ENCODE measurements at places on chromosomes 16 and 17. TPM values are rescaled to one million over a fixed set of nuclear protein-coding genes. Genes with fewer than 3 reads are reported as not detected.

DNA sequence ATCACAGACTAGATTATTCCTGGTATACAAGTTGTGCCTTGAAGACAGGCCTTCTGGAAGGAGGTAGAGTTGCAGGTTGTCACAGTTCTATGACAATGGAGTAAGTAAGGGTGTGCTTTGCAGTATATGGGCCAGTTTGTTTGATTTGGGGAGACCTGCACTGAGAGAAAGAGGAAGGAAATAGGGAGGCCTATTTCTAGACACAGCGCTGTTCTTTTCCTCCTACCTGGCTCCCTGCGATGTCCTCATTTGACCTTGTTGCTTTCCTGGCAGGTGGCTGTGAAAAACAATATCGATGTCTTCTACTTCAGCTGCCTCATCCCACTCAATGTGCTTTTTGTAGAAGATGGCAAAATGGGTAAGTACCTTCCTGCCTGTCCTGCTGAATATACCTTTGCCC lies 22.5 kb upstream of the RASL10B start:
- H3K27ac ChIP-seq = no peak overlapping the region
- no peak for DNase-seq
- no peaks in the 10 kb centered on the region for H3K27me3 ChIP-seq
- no peak overlapping the region for H3K4me3 ChIP-seq

- no peak for DNase-seq
- H3K4me3 ChIP-seq = no peak overlapping the region
- H3K36me3 ChIP-seq = no peaks in the 10 kb centered on the region
- peaks cover 3% of the 10 kb centered on the region for H3K4me1 ChIP-seq
Observed at GRCh38 chr17:43469145-43469544, 14.6 kb upstream of the DHX8 start.

GRCh38 chr16:13471036-13471435 lies 448.9 kb upstream of the ERCC4 start:
- no peak overlapping the region for H3K27ac ChIP-seq
- H3K36me3 ChIP-seq = no peaks in the 10 kb centered on the region
- DNase-seq = peak; percentile 30
- H3K27me3 ChIP-seq = no peaks in the 10 kb centered on the region
- H3K4me1 ChIP-seq = no peaks in the 10 kb centered on the region
- no peak overlapping the region for H3K4me3 ChIP-seq

- H3K4me1 ChIP-seq = peaks cover 14% of the 10 kb centered on the region
- H3K27ac ChIP-seq = peak overlapping the region; percentile 82
- no peak for DNase-seq
- H3K27me3 ChIP-seq = no peaks in the 10 kb centered on the region
Observed at GRCh38 chr17:41679740-41680425, 8.8 kb upstream of the EIF1 start.

Gene HP
- total RNA-seq = 3.3 TPM

Gene ZNF287
- total RNA-seq = 4.5 TPM

All from stomach (tissue), 19 donors.